ENCODE measurements at places on chromosomes 5 and 9.

DNA sequence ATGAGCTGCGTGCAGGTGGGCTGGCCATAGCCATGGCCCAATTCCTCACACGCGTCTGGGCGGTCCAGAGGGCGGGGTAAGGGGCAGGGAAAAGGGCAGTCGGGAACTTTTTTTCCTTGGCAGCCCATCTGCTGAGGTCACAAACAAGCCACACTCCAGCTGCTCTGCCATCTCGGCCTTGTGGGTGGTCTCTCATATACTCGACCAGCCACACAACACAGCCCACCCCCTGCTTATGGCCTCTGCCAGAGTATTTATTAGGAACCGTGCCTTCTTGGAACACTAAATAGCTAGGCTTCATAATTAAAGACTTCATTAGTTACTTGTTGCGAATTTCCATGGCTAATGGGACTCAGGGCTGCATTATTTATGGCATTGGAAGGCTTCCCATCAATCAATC, 98.5 kb upstream of the LHFPL2 start:
- no peak for DNase-seq

- no peak for DNase-seq
Observed at GRCh38 chr9:134961331-134962064, 43.8 kb upstream of the FCN1 start.

DNA sequence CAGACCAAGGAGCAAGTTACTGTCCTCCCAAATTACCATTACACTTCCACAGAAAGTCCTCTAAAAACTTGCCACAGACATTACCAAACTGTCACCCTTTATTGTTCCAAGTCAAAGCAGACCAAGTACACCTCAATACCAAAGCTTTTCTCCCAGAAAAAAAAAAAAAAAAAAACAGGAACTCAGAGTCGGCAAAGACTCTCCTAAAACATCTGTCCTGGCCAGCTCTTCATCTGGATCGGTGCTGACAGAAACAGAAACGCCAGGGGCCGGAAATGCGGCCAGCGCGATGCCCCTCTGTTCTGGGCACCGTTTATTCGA, 718 bp downstream of the DEPDC1B start:
- DNase-seq, result no peak

DNA sequence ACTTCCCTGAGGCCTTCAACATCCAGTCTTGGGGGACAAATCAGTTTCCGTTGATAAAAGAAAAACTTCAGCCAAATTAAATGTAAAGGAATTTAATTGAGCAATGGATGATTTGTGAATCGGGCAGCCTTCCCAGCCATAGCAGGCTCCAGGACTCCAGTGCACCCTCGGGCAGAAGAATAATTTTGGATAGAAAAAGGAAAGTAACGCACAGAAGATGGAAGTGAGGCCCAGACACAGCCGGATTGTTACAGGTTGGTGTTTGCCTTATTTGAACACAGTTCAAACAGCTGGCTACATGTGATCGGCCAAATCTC, 19.1 kb downstream of the MRPL36 start:
- no peak for DNase-seq

- no peak for DNase-seq
Observed at GRCh38 chr9:14080959-14081542, 232.9 kb downstream of the NFIB start.

DNA sequence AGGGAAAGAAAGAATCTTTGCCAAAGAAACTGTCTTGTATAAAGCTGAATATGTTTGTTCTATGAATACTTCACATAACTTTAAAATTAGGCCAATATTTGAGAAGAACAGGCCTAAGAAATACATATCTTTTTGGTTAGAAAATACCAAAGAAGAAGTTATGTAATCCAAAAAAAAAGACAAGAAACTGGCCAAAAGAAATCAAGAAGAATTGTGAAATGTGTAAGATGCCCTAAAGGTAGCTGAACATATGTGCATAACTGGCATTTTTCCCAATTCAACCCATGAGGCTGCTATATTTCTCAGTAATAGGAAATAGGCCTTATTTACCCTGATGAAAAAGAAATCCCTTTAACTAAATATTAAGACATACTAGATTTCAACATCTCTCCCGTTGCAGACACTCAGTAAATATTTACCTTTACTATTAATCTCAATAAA, 290.0 kb downstream of the CETN3 start:
- DNase-seq, result no peak

DNA sequence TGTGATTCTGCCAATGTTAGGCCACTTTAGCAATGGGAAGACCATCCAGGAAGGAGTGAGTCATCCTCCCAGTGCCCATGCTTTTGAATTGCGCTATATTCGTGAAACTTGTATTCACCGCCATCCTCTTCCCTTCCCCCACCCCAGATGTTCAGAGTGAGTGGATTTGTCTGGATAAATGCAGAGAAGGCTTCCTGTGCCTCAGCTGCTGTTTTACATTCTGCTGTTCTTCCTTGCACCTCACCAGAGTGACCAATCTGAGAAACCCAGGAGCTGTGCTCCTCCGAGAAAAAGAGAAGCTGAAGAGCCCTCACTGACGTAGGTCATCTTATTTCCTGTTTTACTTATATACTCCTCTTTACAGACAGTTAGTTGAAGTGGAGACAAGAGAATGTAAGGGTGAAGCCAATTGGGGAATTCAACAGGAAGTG, 24.6 kb upstream of the SVEP1 start:
- DNase-seq, result no peak

GRCh38 chr5:36214436-36214835, 27.3 kb downstream of the NADK2 start:
- no peak for DNase-seq

DNA sequence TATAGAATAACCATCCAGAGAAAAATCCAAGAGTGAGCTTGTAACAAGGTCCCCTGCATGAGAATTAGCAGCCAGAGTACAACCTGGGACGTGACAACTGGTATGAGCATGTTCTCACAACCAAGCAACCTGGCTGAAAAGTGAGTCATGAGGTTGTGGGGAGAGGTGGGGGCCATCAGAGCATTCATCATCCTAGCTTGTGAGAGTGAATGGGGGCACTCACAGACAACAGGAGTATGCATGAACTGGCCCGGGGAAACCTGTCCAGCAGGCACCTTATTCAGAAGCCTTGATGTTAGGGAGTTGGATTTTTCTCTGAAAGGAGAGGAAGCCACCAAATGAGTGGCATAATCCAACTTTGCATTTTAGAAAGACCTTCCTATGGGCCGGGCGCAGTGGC, 113.0 kb downstream of the FRMD3 start:
- DNase-seq, result no peak

DNA sequence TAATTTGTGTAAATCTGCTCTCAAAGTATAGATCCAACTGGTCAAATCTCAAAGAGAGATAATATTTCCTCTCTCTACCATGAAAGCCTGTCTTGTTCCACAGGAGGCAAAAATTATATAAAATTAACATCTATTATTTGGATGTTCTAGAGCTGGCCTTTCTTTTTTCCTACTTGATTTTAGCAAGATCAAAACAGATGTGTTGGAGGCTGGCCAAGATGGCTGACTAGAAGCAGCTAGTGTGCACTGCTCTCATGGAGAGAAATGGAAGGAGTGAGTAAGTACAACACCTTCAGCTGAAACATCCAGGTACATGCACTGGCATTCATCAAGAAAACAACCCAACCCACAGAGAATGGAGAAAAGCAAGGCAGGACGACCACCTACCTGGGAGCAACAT, 298.6 kb upstream of the SLC24A2 start:
- no peak for DNase-seq

Measured in DMS79 treated with DMSO at 0.1 percent for 48 hours (cell line).